ENCODE measurements at places on chromosomes 5 and 9.

DNA sequence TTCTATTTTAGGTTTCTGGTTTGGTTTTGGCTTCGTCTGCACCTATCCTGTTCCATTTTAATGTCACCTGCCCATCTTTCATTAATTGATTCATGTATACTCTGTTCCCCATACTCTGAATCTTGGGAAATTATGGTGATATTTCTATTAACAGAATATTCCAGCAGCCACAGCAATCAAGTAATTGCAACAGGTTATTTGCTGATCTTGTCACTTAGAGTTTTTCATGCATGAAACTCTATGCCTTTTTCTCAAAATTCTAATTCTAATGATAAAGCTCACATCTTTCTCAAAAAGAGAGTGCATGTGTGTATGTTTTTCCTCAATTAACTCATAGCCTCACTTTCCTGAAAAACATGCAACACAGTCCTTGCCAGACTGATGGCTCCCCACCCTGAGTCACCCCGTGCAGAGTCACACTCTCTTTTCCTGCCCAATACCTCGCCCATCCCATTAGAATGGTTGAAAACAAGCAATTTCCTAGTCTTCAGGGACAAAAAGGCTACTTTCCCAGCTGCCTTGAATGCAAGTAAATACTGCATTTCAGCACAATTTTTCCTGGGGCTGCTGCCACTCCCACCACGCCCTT, 15.6 kb downstream of the GFRA3 start:
- DNase-seq = no peak

- DNase-seq = no peak
Observed at GRCh38 chr5:115509547-115509946, 35.0 kb downstream of the FEM1C start.

DNA sequence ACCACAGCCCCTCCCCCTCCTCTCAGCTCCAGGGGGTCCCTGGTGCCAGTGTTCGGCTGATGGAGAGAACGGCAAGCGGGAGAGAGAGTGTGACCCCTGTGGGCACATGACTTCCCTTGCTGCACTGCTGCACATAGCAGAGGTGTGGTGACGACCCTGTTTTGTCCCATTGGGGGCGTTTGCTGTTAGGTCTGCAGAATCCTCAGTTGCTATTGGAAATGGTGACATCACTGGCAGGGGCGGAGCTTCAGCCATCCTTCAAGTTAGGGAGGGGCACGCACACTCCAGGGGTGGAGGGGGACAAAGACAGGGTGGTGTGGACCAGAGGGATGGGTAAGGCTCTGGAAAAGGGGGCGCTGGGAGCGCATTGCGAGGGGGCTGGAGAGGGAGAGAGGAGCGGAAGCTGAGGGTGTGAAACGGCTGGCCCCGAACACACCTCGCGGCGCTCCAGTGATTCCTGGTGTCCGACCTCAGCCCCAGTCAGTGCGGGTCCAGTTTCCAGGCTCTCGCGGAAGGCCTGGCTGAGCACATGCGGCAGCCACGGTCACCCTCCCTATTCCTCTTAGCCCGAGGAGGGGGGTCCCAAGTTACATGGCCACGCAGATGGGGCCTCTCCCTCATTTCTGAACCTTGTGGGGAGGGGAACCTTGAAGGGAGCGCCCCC, 764 bp upstream of the GRIN1 start:
- no peak for DNase-seq

GRCh38 chr9:38079461-38080031, 10.5 kb upstream of the SHB start:
- no peak for DNase-seq

Measured in stimulated activated CD4-positive, alpha-beta T cell treated with anti-CD3 and anti-CD28 coated beads, Interleukin-4, amount 100 ng/mL, for 48 hours (primary cell).